ENCODE measurements at places on chromosomes 2 and 18. TPM values are rescaled to one million over a fixed set of nuclear protein-coding genes. Genes with fewer than 3 reads are reported as not detected.

SERPINB11 gene
- polyA plus RNA-seq = not detected

SKOR2 gene
- polyA plus RNA-seq = not detected

SERPINB12 gene
- not detected for polyA plus RNA-seq

RAPGEF4 gene
- polyA plus RNA-seq = 11.0 TPM

HOXD9 gene
- polyA plus RNA-seq = 1.7 TPM

UGT1A10 gene
- polyA plus RNA-seq = not detected

DAPL1 gene
- polyA plus RNA-seq = 0.21 TPM

CDK15 gene
- polyA plus RNA-seq = 0.34 TPM

SPDYA gene
- polyA plus RNA-seq = 2.4 TPM

FBXO48 gene
- 3.2 TPM for polyA plus RNA-seq

ASB18 gene
- not detected for polyA plus RNA-seq

SLC30A3 gene
- 0.47 TPM for polyA plus RNA-seq

PSMA8 gene
- not detected for polyA plus RNA-seq

TTN gene
- polyA plus RNA-seq = 2.0 TPM

RNASEH1 gene
- 18.8 TPM for polyA plus RNA-seq

HEATR5B gene
- polyA plus RNA-seq = 26.8 TPM

CPO gene
- not detected for polyA plus RNA-seq

SAG gene
- 0.24 TPM for polyA plus RNA-seq

Measured in left lung (tissue), 14 donors.